A549 treated with AZD2906 at 1 μM for 4 hours (cell line): ENCODE measurements at places on chromosomes 5 and 9. TPM values are rescaled to one million over a fixed set of nuclear protein-coding genes. Genes with fewer than 3 reads are reported as not detected.

SLC6A7 gene
- 0.02 to 0.03 TPM in 2 of 5 replicates, not detected in the others for total RNA-seq

ZNF366 gene
- total RNA-seq, result not detected in 5 replicates

PRUNE2 gene
- total RNA-seq, result 0.03 to 0.07 TPM (median 0.05 TPM) in 4 of 5 replicates, not detected in the other

IFNB1 gene
- not detected in 5 replicates for total RNA-seq

CATSPER3 gene
- total RNA-seq, result 0.15 to 0.49 TPM (median 0.39 TPM) in 5 replicates

DOK3 gene
- 1.8 to 5.3 TPM (median 3.6 TPM) in 5 replicates for total RNA-seq

OMD gene
- total RNA-seq, result not detected in 5 replicates

RGS7BP gene
- total RNA-seq, result not detected in 5 replicates

SLC25A46 gene
- total RNA-seq, result 26.9 to 32.8 TPM (median 30.5 TPM) in 5 replicates

NREP gene
- total RNA-seq, result 1.9 to 3.9 TPM (median 3.8 TPM) in 5 replicates

RNF183 gene
- 0.10 to 0.19 TPM in 2 of 5 replicates, not detected in the others for total RNA-seq

NR6A1 gene
- total RNA-seq, result 1.4 to 2.0 TPM (median 1.7 TPM) in 5 replicates

TMEM215 gene
- 0.02 to 0.03 TPM in 2 of 5 replicates, not detected in the others for total RNA-seq

DIRAS2 gene
- 0.01 TPM in 1 of 5 replicates, not detected in the others for total RNA-seq

FSD1L gene
- total RNA-seq, result 3.4 to 4.5 TPM (median 4.2 TPM) in 5 replicates

LHX2 gene
- 3.8 to 4.4 TPM (median 4.1 TPM) in 5 replicates for total RNA-seq

MPDZ gene
- total RNA-seq, result 8.5 to 13.2 TPM (median 10.6 TPM) in 5 replicates

PCDHB2 gene
- 2.6 to 5.2 TPM (median 3.4 TPM) in 5 replicates for total RNA-seq

GRXCR2 gene
- total RNA-seq, result not detected in 5 replicates

SLC6A19 gene
- 0.42 to 0.71 TPM (median 0.66 TPM) in 5 replicates for total RNA-seq

PIP5K1B gene
- 0.04 TPM in 1 of 5 replicates, not detected in the others for total RNA-seq

FOXD4L5 gene
- 0.03 to 0.08 TPM (median 0.06 TPM) in 3 of 5 replicates, not detected in the others for total RNA-seq

AMBP gene
- total RNA-seq, result 7.0 to 9.8 TPM (median 7.6 TPM) in 5 replicates

GMCL2 gene
- not detected in 5 replicates for total RNA-seq

DHX29 gene
- 18.5 to 23.7 TPM (median 20.8 TPM) in 5 replicates for total RNA-seq

IL3 gene
- not detected in 5 replicates for total RNA-seq

LCN15 gene
- 0.05 to 0.09 TPM (median 0.09 TPM) in 3 of 5 replicates, not detected in the others for total RNA-seq

TPRN gene
- 8.2 to 12.3 TPM (median 11.7 TPM) in 5 replicates for total RNA-seq

UBE2D2 gene
- 112 to 171 TPM (median 165 TPM) in 5 replicates for total RNA-seq

PAIP1 gene
- total RNA-seq, result 98.7 to 108 TPM (median 100 TPM) in 5 replicates

OBP2B gene
- not detected in 5 replicates for total RNA-seq

BTNL9 gene
- total RNA-seq, result 0.70 to 1.1 TPM (median 0.84 TPM) in 5 replicates

MLANA gene
- not detected in 5 replicates for total RNA-seq

SPATA31A3 gene
- total RNA-seq, result not detected in 5 replicates

ENTREP1 gene
- total RNA-seq, result 0.74 to 0.80 TPM (median 0.78 TPM) in 5 replicates

SPATA31D4 gene
- not detected in 5 replicates for total RNA-seq

PCDHA12 gene
- 3.0 to 3.2 TPM (median 3.1 TPM) in 5 replicates for total RNA-seq

CDKN2A gene
- total RNA-seq, result 0.15 TPM in 1 of 5 replicates, not detected in the others

LTC4S gene
- total RNA-seq, result 0.28 TPM in 2 of 5 replicates, not detected in the others

PCDHGA10 gene
- total RNA-seq, result 0.02 to 0.03 TPM in 2 of 5 replicates, not detected in the others

TMEM174 gene
- not detected in 5 replicates for total RNA-seq

RC3H2 gene
- total RNA-seq, result 15.2 to 20.7 TPM (median 19.1 TPM) in 5 replicates

CDX1 gene
- 0.06 to 0.07 TPM in 2 of 5 replicates, not detected in the others for total RNA-seq

LRRC19 gene
- not detected in 5 replicates for total RNA-seq

SOHLH1 gene
- total RNA-seq, result 0.05 to 0.08 TPM (median 0.05 TPM) in 3 of 5 replicates, not detected in the others

TNC gene
- total RNA-seq, result 0.69 to 1.00 TPM (median 0.80 TPM) in 5 replicates

PLAC8L1 gene
- total RNA-seq, result 0.14 to 0.30 TPM in 2 of 5 replicates, not detected in the others

DAB2IP gene
- total RNA-seq, result 9.8 to 14.0 TPM (median 11.2 TPM) in 5 replicates

KIAA1958 gene
- 1.8 to 2.4 TPM (median 2.2 TPM) in 5 replicates for total RNA-seq

UAP1L1 gene
- 8.9 to 14.8 TPM (median 10.9 TPM) in 5 replicates for total RNA-seq

ANKRD31 gene
- 0.03 to 0.07 TPM (median 0.06 TPM) in 5 replicates for total RNA-seq
